Activated gamma-delta T cell treated with Interleukin-2 at 50 U/mL for 16 hours (primary cell): ENCODE measurements at places on chromosomes 5 and 9.

- no peak for DNase-seq
These were observed 28.3 kb downstream of the NRG2 start for GRCh38 chr5:140014751-140015150.

GRCh38 chr9:78585909-78586308, 289.0 kb downstream of the PSAT1 start:
- DNase-seq = no peak

DNA sequence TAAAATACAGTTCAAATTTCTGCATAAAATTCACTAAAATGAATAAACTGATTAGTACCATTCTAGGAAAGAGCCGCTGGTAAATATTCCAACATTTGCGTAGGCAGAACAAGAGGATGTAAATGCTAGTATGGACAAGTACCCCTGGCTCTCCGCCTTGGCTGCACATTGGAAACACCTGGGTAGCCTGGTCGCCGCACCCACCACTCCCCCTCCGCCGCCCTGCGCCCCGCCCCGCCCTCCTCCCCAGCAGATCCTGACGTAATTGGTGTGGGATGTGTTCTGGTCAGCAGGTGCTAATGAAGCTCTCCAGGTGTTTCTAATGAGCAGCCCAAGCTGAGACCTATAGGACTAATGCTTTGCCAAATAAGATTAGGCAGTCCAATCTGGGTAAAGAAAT, 225.7 kb downstream of the FRMD3 start:
- no peak for DNase-seq

- DNase-seq = no peak
These were observed 289.3 kb downstream of the ASTN2 start for GRCh38 chr9:117125531-117125930.
